Fibroblast of mammary gland (primary cell): ENCODE measurements at places on chromosomes 2 and 18.
A peak's percentile ranks its signal among the peaks of the same experiment; 100 is the strongest.

GRCh38 chr18:73987247-73987980, 160.2 kb downstream of the FBXO15 start:
- peak; percentile 68 for DNase-seq

DNA sequence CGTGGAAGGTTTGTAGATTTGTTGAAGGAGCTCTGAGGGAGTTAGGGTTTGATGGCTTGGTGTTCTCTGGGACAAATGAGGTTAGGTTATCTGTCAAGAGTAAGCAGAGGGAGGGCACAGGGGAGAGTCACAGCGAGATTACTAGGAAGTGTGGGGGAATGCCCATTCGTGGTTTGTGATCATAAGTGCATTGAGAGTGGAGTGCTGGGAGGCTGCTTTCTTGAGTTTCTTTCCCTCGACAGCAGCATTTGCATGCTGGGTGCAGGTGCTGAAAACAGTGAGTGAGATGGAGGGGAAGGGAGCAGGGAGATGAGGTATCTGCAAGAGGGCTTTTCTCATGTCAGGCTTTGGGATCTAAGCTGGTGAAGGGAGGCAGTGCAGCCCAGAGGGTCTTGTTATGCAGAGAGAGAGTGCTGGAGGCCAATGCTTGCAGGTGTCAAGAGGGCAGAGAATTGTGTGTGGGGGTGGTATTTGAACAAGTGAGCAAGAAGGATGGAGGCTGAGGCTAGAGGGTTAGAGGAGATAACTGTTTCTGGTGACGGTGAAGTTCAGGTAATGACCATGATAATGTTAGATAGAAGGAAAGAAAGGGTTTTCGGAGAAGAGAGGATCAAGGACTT, 8.8 kb downstream of the RALB start:
- DNase-seq: no peak

GRCh38 chr2:38187541-38188011, 111.6 kb upstream of the CYP1B1 start:
- peak; percentile 99 for DNase-seq

- peak; percentile 4 for DNase-seq
Measured at GRCh38 chr2:205133544-205133943, 548.8 kb upstream of the NRP2 start.

- DNase-seq: no peak
Measured at GRCh38 chr2:239533569-239534316, 132.9 kb upstream of the HDAC4 start.

- no peak for DNase-seq
Measured at GRCh38 chr18:11177382-11177781, 28.0 kb upstream of the PIEZO2 start.

DNA sequence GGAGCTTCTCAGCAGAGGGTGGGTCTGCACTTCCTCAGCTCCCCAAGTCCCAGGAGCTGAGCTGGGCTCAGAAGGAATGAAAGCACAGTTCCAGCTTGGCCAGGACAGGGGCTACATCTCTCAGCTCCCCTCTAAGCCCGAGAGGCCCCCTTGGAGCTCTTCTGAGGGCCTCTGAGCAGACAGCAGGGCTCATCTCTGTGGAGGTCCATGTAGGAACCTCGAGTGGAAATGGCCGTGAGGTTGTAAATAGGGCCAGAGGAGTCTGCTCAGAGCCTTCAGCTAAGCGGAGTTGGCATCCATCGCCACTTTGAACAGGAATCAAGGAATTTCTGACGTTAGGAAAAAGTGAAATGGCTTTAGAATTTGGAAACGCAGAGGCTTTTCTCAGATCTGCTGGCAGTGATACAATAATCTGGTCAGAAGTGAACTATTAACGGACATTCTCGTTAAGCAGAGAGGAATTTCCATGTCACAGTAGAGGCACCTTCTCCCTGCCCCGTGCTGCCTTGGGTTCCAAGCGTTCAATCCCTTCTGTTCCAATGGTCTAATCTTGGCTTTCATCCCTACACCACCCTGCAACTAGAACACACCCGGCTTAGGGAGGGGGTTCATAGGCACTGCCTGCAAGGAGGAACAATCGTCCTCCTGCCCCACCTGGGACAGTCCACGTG, 213.9 kb downstream of the NDUFA10 start:
- no peak for DNase-seq

DNA sequence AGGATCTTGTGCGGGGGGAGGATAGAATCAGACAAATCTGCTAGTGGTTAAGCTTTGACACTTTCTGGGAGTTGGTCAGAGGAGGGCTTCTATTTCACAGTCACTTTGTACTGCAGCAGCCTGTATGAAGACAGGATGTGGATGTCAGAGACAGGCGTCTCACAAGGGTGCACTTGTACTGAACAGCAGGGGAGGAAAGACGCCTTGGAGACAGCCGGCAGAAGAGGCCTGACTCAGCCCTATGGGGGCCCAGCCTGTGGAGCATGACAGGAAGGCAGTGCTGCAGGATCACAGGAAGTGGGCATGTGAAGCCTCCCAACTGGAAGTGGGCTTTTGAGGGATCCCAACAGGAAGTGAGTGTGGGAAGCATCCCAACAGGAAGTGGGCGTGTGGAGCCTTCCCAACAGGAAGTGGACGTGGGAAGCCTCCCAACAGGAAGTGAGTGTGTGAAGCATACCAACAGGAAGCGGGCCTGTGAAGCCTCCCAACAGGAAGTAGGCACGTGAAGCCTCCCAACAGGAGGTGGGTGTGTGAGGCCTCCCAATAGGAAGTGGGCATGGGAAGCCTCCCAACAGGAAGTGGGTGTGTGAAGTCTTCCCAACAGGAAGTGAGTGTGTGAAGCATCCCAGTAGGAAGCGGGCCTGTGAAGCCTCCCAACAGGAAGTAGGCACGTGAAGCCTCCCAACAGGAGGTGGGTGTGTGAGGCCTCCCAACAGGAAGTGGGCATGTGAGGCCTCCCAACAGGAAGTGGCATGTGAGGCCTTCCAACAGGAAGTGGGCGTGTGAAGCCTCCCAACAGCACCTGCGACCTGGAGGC, 212.3 kb downstream of the SNTG2 start:
- DNase-seq: no peak

- no peak for DNase-seq
Measured at GRCh38 chr2:170553748-170554147, 161.4 kb upstream of the SP5 start.

DNA sequence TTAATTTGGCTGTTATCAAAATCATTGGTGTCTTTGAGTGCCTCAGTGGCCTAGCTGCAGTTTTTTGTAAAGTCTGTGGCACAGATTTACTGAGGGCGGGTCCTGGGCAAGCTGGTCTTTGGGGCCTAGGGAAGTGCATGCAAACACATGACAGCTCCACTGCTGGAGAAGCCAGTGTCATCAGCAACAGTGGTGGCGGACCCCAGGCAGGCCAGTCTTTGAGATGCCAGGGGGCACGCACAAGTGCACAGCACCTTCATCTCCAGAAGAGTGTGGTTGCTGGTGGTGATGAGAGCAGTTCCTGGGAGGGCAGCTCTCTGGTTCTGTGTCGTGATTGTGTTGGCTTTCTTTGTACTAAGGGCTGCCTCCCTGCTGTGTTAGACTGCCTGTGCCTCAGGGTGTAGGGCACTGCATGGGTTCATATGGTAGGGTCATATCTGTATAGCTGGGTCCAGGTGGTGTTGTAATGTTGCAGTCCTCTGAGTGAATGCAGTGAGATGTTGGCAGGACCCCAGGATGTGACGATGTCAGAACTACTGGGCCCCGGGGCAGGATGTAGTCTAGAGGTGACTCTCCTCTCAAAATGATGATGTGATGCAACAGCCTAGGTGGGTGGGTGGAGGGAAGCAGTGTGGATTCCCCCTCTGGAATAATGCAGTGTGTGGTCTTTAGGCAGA, 646.7 kb upstream of the CDH2 start:
- DNase-seq: peak; percentile 17

GRCh38 chr2:70766357-70767078, 1.5 kb downstream of the ADD2 start:
- DNase-seq: no peak

DNA sequence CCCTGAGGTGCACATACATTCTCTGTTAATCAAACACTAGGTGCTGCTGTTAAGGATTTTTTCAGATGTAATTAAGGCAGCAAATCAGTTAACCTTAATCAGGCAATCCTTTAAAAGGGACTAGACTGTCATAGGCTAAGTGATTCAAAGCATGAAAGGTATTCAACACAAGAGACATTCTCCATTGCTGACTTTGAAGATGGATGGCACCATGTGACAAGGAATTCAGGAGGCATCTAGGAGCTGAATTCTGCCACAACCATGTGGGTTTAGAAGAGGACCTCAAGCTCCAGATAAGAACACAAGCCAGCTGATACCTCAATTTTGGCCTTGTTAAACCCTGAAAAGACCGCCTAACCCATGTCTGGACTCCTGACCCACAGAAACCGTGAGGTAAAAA, 84.0 kb downstream of the SMAD2 start:
- DNase-seq: no peak

DNA sequence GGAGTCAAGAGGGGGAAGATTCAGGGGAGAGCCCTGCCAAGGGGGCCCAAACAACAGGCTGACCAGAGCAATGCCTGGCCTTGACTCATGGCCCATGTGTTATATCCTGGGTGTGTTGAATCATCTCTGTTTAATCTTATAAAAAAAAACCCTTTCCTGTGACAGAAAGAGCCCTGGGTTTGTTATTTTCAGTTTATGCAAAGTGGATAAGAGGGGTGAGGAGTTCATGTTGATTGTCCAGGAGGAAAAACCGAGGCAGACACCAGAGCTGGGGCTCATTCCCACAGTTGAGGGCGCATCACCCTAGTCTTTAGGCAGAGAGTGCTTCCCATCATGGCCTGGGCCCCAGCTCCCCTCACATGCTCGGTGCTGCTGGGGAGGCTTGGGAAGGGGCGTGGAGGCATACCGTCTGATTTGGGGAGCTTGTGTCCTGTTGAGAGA, 30.9 kb upstream of the IL37 start:
- peak; percentile 73 for DNase-seq

- DNase-seq: no peak
Measured at GRCh38 chr2:117308861-117309770, 505.4 kb upstream of the DDX18 start.

GRCh38 chr2:185215497-185215896, 523.1 kb upstream of the FSIP2 start:
- no peak for DNase-seq

- DNase-seq: peak; percentile 80
Measured at GRCh38 chr2:67879586-67880290, 183.1 kb downstream of the C1D start.

GRCh38 chr18:22734105-22734661, 198.9 kb upstream of the RBBP8 start:
- no peak for DNase-seq
